ENCODE measurements at places on chromosomes 7 and 10.

DNA sequence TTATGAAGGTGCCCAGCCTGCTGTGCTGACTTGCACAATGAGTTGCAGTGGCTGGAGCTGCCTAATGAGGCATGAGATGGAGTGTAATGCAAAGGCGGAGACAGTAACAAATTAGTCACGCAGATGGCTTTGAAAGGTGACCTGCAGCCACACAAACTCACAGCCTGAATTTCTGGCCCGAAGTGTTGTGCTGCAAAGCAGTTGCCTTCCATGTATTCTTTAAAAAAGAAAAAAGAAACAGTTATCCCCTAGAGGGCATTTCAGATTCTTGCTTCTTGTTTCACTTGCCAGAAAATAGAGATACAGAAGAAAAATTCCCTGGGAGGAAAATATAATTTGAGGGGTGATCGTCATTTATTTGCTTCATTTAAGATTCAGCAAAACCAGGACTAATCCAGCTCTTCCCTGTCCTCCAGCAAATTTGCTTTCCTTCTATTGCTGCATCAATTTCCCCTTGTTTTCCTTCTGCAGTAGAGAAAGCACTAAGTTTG is 239.9 kb downstream of the ADRA2A start:
- H3K4me3 ChIP-seq: no peak overlapping the region
- no peak for DNase-seq
- H3K27me3 ChIP-seq: peaks cover 7% of the 10 kb centered on the region
- H3K36me3 ChIP-seq: no peaks in the 10 kb centered on the region

DNA sequence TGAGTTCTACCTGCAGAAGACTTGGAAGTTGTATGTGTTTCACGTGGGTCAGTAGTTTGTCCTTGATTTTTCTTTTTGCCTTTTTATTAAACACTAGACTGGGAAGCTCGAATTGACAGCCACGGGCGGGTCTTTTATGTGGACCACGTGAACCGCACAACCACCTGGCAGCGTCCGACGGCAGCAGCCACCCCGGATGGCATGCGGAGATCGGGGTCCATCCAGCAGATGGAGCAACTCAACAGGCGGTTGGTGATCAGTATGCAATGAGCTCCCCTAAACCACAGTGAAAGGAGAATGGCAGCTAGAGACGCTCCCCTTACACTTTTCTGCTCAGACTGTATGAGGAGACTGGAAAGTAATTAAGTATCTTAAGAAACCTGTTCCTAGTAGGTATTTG is 126.7 kb upstream of the STK17A start:
- H3K27me3 ChIP-seq: peaks cover 10% of the 10 kb centered on the region
- peaks cover 1% of the 10 kb centered on the region for H3K4me1 ChIP-seq
- H3K36me3 ChIP-seq: no peaks in the 10 kb centered on the region
- no peak overlapping the region for H3K27ac ChIP-seq
- H3K4me3 ChIP-seq: no peak overlapping the region

DNA sequence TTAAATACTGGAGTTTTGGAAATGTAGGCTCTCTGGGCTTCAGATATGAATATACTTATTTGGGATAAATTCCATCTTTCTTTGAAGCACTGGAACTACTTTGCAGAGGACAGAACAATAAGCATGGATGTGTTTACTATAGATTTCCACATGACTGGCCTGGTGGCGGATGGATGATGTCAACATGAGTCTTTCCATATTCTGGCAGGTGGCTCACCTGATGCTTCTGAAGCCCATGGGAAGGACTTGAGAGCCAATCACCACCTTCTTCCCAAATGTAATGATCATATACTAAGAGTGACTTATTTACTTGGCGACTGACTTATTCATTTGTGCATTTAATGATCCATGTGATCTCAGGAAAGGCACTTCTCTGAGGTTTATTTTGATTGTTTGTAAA is 110.5 kb downstream of the FANK1 start:
- no peak overlapping the region for H3K4me3 ChIP-seq
- H3K27me3 ChIP-seq: no peaks in the 10 kb centered on the region
- H3K36me3 ChIP-seq: no peaks in the 10 kb centered on the region
- no peaks in the 10 kb centered on the region for H3K4me1 ChIP-seq

DNA sequence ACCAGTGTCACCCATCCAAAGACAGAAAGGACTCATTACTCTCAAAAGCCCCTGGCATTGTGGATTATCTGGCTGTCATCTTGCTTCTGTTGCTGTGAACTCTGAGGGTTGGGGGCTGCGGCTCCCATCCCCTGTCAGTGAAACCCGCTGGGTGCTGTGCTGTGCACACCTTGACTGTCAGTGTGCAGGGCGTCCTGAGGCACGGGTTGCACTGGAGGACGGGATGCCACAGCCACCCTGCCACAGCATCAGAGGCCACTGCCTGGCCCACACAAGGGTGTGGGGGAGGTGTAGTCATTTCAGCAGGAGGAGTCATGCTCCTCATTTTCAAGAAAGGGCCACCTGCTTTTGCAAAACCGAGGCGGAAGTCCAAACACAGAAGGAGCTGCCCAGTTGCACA is 245.8 kb downstream of the GLRX3 start:
- no peak overlapping the region for H3K4me3 ChIP-seq
- no peak overlapping the region for H3K27ac ChIP-seq
- no peak for DNase-seq
- H3K36me3 ChIP-seq: no peaks in the 10 kb centered on the region
- H3K4me1 ChIP-seq: no peaks in the 10 kb centered on the region
- H3K27me3 ChIP-seq: no peaks in the 10 kb centered on the region

GRCh38 chr7:107937531-107937930 is 46.5 kb downstream of the DLD start:
- H3K27me3 ChIP-seq: no peaks in the 10 kb centered on the region
- peaks cover 5% of the 10 kb centered on the region for H3K4me1 ChIP-seq
- no peak overlapping the region for H3K4me3 ChIP-seq

DNA sequence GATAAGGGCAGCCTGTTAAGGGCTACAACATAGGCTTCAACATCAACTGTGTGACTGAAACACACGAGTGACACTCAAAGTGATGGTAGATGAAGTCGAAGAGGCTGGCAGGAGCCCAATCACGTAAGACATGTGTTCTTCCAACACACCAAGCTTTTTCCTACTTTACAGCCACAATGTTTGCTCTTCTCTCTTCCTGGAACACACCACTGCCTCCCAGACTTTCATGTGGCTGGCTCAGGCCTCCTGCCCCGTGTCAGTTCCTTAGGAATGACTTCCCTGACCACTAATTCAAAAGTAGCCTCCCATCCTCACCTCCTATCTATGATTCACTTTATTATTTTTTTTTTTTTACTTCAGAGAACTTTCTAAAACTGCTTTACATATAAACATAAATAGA is 209.2 kb downstream of the GPAM start:
- H3K36me3 ChIP-seq: no peaks in the 10 kb centered on the region
- H3K27me3 ChIP-seq: no peaks in the 10 kb centered on the region
- no peak for DNase-seq

DNA sequence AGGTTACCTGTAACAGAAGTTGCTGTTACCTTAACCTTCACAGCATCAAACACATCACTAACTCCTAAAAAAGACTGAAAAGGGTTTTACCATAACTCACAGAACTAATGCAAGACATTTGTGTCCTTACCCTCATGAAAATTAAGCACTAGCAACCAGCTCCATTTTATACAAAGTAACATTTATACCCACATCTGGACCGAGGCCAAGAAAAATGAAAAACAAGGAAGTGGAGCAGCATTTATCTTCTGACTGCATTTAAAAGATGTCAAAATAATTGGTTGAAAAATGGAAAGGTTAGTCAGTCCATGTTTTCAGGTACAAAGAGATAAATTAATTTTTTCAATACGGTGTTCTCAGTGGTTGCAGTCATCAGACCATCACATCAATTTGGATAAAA is 3.1 kb upstream of the RBP4 start:
- peaks cover 43% of the 10 kb centered on the region for H3K27me3 ChIP-seq
- H3K4me1 ChIP-seq: no peaks in the 10 kb centered on the region
- no peak overlapping the region for H3K4me3 ChIP-seq
- no peak for DNase-seq

DNA sequence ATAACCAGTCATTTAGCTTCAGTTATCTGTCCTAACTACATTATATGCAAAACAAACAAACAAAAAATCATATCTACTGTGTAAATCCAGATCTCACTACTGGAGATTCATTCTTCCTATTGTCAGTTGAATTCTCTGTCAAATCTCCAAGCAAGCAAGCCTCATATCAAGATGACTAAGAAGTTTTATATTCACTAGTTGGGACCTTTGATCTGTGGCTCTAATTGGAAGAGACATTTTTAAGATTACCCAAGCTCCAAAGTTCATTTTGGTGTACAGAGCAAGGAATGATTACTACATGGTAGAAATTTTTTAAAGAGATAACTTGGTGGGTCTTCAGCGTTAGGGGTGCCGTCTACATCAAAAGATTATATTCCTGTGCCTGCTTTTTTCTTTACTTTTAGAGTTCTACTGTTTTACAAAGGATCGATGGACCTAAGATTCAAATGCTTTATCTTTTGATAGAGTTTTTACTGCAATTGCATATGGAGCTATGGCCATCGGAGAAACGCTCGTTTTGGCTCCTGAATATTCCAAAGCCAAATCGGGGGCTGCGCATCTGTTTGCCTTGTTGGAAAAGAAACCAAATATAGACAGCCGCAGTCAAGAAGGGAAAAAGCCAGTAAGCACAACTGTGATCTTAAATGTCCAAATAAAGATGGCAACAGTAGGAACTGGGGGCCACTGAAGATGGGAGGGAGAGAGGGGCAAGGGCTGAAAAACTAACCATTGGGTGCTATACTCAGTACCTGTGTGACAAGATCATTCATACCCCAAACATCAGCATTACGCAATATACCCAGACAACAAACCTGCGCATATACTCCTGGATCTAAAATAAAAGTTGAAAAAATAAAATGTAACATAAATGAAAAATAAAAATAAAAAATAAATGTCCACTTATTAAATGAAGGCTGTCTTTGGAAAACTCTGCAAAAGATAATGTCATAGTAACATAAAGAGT is 47.9 kb downstream of the SP8 start:
- H3K4me1 ChIP-seq: no peaks in the 10 kb centered on the region
- no peak overlapping the region for H3K4me3 ChIP-seq
- no peak overlapping the region for H3K27ac ChIP-seq
- H3K27me3 ChIP-seq: no peaks in the 10 kb centered on the region
- H3K36me3 ChIP-seq: no peaks in the 10 kb centered on the region
- no peak for DNase-seq

DNA sequence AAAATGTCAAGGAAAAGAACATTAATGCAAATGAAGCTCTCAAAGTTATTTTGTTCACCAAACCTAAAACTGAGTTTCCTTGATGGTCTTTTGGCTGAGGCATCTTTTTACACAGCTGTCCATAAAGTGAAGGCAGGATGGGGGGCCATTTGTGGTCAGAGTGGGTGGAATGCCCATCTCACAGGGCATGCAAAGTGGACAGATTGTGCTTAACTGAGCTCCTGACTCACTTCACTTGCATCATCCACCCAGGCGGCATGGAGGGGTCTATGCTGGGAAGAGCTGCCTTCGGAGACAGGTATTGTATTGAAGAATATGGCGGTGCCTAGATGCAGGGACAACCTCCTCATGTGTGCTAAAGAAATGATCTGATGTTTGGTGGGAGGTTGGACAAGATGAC is 905.3 kb downstream of the KCNMA1 start:
- peaks cover 5% of the 10 kb centered on the region for H3K4me1 ChIP-seq
- DNase-seq: no peak
- H3K36me3 ChIP-seq: no peaks in the 10 kb centered on the region
- H3K27me3 ChIP-seq: no peaks in the 10 kb centered on the region
- no peak overlapping the region for H3K4me3 ChIP-seq

DNA sequence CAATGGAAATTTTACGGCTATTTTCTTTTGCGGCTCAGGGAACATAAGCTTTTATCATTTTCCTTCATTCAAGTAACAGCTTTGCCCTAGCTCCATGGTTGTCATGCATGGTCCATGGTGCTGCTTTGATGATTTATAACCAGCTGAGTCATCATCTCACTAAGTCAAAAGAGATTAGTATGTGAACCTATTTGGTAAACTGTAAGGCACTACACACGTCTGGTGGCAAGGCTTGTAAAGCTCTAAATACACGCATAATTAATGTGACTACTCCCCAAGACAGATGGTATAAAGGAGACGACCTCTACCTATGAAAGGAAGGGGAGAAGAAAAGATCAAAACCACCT is 340.2 kb downstream of the KCNMA1 start:
- no peaks in the 10 kb centered on the region for H3K36me3 ChIP-seq
- no peak overlapping the region for H3K4me3 ChIP-seq
- H3K4me1 ChIP-seq: no peaks in the 10 kb centered on the region
- H3K27me3 ChIP-seq: peaks cover 5% of the 10 kb centered on the region
- DNase-seq: no peak
- no peak overlapping the region for H3K27ac ChIP-seq

GRCh38 chr7:13687500-13687899 is 302.0 kb downstream of the ETV1 start:
- H3K36me3 ChIP-seq: no peaks in the 10 kb centered on the region
- H3K4me3 ChIP-seq: no peak overlapping the region
- DNase-seq: no peak
- H3K27me3 ChIP-seq: no peaks in the 10 kb centered on the region
- no peak overlapping the region for H3K27ac ChIP-seq

DNA sequence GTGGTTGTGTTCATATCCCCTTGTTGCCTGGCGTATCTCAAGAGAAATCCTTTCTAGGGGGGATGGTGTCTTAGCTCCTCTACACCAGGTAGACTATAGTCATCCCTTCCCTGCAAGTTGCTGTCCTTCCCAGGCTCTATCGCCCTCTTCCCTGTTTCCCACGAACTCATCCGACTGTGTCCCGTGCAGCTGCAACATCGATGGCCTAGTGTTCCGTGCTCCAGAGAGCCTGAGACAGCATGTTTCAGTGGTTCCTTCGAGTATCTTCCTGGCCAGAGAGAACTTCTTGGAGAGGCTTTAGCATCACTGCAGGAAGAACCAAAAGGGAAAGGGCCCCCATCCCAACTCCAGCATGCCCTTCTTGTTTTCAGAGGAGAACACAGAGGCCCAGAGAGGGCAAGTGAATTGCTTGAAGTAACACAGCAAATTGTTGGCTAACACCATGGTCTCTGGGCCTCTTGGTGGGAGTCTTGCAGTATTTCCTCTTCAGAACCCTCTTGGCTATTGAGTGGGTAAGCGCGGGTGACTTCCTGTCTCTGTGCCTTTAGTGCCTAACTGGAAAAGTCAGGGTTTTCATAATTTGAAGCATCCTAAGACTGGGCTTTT is 162.9 kb downstream of the RGS10 start:
- peaks cover 27% of the 10 kb centered on the region for H3K4me1 ChIP-seq
- no peak overlapping the region for H3K4me3 ChIP-seq
- no peak overlapping the region for H3K27ac ChIP-seq
- DNase-seq: no peak

All from activated CD8-positive, alpha-beta T cell treated with anti-CD3 and anti-CD28 coated beads, Interleukin-2, amount 10 ng/mL, durations not matched to agents 7 days and 5 days (primary cell).